ENCODE measurements at places on chromosomes 3 and 15. TPM values are rescaled to one million over a fixed set of nuclear protein-coding genes. Genes with fewer than 3 reads are reported as not detected.

Gene DCBLD2
- total RNA-seq = 33.8 TPM

Gene RAB6B
- 4.0 TPM for total RNA-seq

Gene SLC25A38
- total RNA-seq = 31.8 TPM

Gene CAMK2N2
- total RNA-seq = not detected

Gene FAM174B
- 6.1 TPM for total RNA-seq

Gene CLDN18
- 7.3 TPM for total RNA-seq

Gene FBLN2
- total RNA-seq = 233 TPM

Gene ISL2
- total RNA-seq = not detected
